H9 (cell line): ENCODE measurements at places on chromosomes 4 and X.

GRCh38 chr4:5845035-5845905, 47.6 kb downstream of the CRMP1 start:
- no peak for DNase-seq

DNA sequence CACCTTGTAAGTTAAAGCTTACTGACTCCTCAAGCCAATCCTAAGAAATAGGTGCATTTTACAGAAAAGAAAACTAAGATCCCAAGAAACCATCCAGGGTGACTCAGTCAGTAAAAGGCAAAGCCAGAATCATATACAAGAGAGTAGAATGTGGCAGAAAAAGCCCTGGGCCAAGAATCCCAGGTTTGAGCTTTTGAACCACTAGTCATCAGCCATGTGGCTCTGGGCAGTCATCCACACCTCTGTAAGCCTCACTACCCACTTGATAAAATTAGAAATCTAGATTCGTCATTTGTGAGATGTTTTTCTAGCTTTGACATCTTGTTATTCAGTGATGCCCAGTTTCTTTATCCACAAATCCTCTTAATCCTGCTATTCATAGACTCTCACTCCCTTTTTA, 122.2 kb upstream of the PDE5A start:
- DNase-seq, result no peak

DNA sequence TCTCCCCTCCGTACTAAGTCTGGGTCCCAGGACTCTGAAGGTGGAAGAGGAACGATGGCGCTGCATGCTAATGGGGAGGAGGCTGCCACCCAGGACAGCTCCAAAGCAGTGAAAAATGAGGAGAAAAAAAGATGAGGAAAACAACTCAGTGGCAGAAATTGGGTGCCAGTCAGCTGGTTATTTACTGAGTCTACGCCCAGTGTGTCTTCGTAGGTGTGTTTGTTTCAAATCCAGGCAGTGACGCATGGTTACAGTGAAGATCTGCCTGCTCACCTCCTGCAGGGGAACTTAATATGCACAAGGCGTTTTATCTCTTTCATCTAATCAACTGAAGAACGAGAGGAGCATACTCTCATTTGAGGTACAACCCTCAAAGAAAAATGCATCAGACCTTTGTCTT, 70.9 kb upstream of the FBXW7 start:
- no peak for DNase-seq

DNA sequence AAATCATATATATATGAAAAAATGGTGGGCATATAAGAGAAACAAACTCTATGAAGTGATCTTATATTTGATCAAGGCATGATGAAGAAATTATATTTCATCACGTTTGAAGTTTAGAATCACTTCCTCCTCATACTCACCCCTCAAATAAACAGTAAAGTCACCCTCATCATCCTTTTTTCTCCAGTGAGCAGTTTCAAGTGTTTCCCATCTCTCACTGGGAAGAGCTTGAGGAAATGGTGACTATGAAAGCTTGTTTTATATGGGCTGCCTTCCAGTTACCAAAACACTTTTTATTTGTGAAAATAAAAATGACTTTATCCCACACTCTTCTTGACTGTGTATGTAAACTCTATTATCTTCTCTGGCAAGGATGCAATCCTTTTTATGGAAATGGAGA, 16.8 kb downstream of the PDLIM3 start:
- no peak for DNase-seq

GRCh38 chr4:8293131-8293975, 23.8 kb downstream of the HTRA3 start:
- DNase-seq, result no peak

DNA sequence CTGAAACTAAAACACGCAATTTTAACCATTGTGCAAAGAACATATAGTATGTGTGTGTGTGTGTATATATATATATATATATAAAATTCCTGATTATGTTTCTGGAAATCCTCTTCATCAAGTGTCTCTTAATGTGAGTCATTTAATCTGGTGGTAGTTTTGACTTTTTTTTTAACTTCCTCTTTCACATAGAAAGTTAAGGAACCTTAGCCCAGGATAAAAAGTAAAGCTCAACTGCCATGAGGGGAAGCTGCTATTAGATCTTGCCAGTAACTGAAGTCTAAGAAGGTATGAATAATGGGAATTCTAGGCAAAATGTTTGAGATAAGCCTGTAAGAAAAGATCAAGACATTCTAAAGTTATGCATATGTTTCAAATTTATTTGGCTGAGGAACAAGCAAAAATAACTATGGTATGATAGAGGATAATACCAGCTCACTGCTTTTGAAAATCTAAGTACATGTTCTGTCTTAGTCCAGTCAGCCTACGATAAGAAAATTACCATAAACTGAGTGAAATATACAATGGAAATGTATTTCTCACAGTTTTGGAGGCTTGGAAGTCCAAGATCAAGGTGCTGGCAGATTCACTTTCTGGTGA, 757.0 kb downstream of the TRAM1L1 start:
- DNase-seq, result no peak

- DNase-seq, result no peak
Observed at GRCh38 chr4:74529284-74530041, 84.5 kb downstream of the AREG start.

DNA sequence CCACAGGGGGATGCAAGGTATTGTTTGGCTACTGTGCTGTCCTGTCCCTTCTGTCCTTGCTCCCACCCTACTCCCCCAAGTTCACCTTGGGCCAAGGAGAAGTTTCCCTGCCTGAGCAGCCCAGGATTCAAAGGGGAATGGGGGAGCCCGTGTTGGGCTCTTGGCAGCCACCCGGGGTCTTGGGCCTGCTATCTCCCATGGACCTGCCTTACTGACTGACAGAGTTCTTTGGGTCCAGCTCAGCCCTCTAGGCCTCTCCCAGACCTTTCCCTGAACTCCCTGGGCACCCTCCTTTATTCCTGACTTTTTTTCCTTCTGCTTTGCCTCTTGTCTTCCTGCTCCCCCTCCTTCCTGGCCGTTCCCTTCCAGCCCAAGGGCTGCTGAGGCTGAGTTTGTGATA, 67.4 kb downstream of the STARD8 start:
- no peak for DNase-seq

GRCh38 chr4:47465004-47465403, 1.5 kb upstream of the COMMD8 start:
- DNase-seq, result no peak

DNA sequence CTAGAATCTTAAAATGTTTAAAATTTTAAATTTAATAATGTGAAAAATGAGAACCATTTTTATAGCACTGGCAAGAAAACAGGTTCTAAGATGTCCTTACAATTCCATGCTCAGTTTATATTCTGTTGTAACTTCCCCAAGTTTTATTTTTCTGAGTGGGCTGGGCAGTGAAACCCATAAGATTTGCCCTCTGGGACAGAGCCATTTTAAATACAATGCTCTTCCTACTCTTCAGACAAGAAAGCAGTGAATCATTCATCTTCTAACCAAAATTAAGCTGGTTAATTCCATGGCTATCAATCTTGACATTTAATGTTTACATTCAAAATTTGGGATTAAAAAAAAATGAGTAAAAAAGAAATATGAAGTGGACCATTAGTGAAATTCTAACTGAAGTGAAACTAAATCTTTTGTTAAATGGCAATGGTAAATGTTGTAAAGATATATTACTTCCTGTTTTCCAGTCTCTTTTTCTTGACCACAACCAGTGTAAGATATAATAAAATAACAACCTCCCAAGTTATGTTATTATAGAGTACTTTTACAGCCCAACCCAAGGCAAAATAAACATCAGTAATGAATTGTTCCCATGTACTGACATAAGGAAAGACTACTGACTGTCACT, 37.2 kb upstream of the PTPN13 start:
- DNase-seq, result no peak

- no peak for DNase-seq
Observed at GRCh38 chrX:119763836-119764387, 5.5 kb downstream of the SOWAHD start.

- peak; percentile 30 for DNase-seq
Observed at GRCh38 chr4:158182736-158183135, 9.9 kb upstream of the GASK1B start.

- no peak for DNase-seq
Observed at GRCh38 chrX:12339921-12340320, 201.6 kb downstream of the FRMPD4 start.

DNA sequence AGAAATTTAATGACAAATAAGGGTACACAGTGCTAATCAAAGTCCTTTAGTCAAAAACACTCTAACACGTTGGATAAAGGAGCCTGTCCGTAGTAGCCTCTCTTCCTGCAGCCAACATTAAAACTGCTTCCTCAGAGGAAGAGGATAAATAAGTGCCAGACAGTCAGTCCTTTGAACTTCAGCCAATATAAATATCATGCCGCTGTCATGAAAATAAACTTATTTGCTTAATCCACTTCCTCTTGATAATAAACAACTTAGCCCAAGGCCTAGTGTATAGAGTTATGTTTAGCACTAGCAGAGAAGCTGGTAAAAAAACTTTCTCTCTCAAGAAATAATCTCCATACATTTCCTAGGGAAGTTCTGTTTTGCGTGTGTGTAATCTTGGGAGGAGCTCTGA, 196.7 kb downstream of the HS3ST1 start:
- DNase-seq, result no peak

GRCh38 chr4:37927434-37927833, 32.8 kb upstream of the PTTG2 start:
- DNase-seq, result no peak

DNA sequence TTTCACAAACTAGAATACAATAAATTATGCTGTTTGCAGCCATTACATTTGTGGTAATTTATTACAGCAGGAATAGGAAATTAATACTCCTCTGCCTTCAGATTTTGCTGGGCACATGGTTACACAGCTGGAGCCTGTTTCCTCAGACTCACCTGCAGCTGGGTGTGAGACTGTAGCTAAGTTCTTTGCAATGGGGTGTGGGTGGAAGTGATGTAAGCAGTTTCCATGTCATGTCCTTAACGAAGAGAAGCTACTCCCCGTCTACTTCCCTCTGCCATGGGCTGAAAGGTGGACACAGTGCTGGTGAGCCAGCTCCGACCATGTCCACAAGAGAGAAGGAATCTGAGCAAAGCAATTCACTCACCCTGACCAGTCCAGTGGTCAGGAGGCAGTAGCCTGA, 18.2 kb downstream of the SH3KBP1 start:
- DNase-seq, result no peak
